ENCODE measurements at places on chromosomes 5 and 9.

GRCh38 chr5:122078116-122079110, at the start of gene LOX:
Gene LOX, minus strand, starts transcription at chr5:122078259. Its CDS starts 274 bp downstream, at chr5:122077985.
- no peak for DNase-seq

DNA sequence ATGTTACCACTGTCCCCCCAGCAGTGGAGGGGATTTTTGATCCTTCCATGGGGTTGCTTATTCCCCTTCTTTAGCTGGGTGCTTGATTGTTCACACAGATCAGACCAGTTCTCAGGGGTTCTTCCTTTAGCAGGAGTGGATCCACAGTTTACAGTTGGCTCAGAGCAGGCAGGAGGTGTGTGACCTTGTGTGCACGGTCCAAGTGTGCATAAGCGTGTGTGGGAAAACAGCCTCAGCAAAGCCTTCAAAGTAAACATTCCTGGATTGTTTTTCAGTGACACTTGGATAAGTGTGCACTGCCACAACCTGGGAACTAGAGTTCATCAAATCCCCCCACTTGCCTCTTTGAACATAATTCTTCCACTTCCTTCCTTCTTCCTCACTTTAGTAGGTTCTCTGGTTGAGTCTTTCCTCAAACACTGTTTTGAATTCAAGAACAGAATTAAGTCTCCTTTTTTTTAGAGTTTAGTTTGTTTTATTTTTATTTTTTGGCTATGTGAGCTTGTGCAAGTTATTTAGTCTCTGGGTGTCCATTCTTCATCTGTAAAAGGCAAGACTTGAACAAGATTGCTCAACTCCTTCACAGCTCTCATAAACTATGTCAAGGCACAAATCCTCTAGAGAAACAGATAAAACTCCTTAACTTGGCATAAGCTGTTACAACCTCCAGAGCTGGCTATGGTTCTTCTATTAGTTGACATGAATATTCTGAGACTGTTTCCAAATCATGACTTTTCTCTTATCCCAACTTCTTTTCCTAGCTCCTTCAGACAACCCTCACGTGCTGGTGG, 78.0 kb downstream of the OSMR start:
- no peak for DNase-seq

GRCh38 chr5:79697222-79698170, 7.9 kb downstream of the CMYA5 start:
- DNase-seq, result no peak

- no peak for DNase-seq
These were observed 1696.0 kb upstream of the CDH9 start for GRCh38 chr5:28734396-28734795.

DNA sequence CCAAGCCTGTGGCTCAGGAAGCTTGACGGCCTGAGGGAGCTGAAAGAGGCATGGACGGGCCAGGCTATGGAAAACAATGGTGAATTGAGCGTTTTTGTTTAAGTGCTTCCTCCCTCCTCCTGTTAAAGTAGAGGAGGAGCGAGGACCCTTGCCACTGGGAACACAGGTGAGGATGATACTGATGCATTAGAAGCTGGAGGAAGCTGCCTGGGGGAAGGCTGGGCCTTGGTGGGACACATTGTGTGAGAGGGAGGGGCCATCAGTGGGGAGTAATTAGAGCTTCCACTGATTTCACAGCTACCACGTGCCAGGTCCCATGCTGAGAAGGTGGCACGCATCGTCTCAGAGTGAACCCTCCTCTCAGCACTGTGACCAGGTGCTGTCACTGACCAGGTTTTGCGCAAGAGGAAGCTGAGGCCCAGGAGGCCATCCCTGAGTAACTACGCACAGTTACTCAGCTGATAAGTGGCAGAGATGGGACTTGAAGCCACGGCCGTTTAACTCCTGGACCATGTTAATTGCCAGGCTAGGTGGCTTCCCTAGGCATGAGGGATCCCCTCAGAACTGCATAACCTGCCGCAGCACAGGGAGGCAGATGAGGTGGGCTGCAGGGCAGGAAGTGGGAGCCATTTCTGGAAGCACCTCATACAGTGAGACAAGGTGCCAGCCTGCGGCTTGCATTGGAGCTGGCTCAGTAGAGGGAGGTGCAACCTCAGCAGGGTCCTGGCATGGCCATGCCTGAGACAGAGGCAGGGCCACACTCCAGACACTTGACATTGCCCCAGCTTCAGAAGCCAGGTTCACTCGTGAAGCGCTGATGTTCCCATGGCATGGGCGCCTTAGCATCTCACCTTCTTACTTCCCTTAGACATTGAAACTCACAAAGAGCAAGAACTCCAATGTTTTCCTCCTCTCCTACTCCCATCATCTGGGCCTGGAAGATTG, 195.3 kb upstream of the MVB12B start:
- no peak for DNase-seq

DNA sequence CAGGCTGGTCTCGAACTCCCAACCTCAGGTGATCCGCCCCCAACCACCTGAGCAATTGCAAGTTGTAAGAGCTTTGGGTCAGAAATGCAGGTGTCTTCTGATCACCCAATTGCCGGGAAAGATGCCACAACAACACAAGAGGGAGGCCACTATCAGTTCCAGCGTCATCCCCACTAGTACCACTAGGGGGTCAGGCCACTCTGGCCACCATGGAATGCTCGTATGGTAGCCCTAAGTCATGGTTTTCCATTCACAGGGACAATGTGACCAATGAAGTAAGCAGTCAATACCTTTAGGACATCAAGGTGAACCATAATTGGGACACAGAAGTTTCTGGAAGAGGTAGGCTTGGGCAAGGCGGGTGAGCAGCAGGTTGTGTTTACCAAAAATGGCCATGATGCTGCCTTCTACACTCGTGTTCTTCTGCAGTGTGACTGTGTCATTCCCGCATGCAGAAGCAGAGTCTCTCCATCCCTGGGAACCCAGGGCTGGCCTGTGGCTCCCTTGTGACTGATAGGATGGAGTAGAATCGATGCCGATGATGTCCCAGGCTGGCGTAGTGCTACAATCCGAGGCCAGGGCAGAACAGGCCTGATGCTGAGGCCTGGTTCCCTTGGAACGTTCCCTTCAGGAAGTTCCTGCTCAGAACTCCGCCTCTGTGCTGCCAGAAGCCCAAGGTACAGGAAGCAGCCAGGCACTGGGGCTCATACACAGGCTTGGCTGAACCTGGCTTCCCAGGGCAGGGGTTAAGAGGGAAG, 42.2 kb upstream of the ANKRD33B start:
- no peak for DNase-seq

DNA sequence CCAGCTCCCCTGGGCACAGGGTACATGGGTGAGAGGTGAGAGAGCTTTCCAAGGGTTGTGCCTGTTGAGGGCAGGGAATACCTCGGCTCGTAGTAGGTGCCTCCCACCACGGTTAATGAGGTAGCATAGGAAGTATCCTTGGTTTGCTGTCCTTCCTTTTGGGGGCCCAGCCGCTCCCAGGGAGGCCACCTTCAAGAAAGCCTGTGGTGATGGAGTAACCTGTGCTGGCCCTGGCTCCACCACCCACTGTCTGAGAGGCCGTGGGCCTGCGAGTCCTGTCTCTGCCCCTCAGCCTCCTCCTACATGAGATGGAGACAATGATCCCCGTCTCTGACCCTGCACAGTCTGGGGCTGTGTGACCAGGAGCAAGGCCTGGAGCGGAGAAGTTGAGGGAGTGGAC, 40.8 kb downstream of the COL27A1 start:
- DNase-seq, result no peak

- DNase-seq, result no peak
These were observed 2.6 kb upstream of the TMEM268 start for GRCh38 chr9:114608525-114608796.

GRCh38 chr5:119333421-119333851, 22.4 kb upstream of the TNFAIP8 start:
- DNase-seq, result no peak

GRCh38 chr9:92707530-92707929, 37.6 kb upstream of the IPPK start:
- no peak for DNase-seq

DNA sequence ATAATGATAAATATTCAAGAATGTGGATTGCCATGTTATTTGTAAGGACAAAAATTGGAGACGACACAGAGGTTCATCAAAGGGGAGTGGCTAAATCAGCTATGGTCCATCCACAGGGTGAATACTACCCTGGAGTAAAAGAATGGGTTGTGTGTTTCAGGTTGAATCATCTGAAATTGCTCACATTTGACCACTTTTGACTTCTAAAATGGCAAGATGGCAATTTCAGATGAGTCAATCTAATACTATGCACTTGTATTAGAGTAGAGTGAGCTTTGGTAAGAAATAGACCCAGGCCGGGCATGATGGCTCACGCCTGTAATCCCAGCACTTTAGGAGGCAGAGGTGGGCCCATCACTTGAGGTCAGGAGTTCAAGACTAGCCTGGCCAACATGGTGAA, 131.8 kb downstream of the GAPVD1 start:
- DNase-seq, result no peak

- DNase-seq, result no peak
These were observed 98.1 kb upstream of the IFNK start for GRCh38 chr9:27425827-27426510.

GRCh38 chr9:135275571-135276289, 188.3 kb downstream of the OLFM1 start:
- DNase-seq, result no peak

DNA sequence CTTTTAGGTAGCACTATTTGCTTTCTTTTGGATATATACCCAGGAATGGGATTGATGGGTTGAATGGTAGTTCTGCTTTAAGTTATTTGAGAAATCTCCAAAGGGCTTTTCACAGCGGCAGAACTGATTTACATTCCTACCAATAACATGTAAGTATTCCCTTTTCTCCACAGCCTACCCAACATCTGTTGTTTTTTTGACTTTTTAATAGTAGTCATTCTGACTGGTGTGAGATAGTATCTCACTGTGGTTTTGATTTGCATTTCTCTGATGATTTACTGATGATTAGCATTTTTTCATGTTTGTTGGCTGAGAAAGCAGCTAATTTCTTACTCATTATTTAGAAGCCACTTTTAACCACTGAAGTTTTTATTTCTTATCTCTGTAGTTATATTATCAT, 221.1 kb upstream of the ACTBL2 start:
- no peak for DNase-seq

GRCh38 chr9:4550777-4551484, 60.7 kb downstream of the SLC1A1 start:
- DNase-seq, result no peak

DNA sequence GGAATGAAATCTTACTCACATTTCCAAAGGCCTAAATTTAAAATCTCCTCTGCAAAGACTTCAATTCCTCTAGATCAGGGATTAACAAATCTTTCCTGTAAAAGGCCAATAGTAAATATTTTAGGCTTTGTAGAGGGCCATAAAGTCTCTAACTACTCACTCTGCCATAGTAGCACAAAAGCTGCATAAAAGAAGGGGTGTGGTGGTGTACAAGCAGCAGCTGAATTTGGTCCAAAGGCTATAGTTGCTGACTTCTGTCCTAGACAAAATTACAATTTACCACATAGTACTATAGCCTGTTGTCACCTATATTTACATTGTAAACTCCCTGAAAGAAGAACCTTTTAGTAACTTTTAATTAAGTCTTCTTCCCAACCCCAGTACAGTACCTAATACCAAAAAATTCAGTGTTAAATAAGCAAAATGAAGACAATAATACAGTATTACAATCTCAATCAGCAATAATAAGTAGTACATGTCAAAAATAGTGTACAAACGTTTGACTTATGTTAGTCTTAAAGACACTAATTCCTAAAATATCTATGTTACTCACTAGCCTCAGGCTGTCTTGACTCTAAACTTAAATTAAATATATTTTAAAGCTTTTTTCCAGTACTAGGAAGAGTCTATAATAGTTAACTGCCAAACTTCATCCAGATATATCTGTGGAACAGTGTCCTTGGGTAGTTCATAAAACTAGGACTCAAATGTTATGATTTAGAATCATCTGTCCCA, 6.9 kb downstream of the CETN3 start:
- no peak for DNase-seq

GRCh38 chr9:125372441-125373226, 111.0 kb downstream of the GAPVD1 start:
- no peak for DNase-seq

DNA sequence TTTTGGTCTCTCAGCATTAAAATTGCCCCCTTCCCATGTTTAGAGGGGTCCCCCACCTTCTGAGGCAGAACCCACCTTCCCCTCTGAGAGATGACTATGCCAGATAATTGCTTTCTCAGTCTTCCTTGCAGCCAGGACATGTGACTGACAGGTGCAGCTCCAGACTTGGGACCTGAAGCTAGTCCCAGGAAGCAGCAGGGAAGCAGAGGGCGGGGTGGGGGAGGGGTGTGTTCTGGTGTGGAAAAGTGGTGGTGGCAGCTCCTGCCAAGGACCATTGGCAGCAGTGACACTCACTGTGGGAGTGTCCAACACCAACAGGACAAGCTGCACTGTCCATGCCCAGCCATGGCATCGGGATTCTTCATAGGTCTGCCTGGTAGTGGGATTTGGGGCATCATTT, 2.3 kb downstream of the EIF4E1B start:
- DNase-seq, result peak; percentile 37

- no peak for DNase-seq
These were observed 26.7 kb downstream of the PAM start for GRCh38 chr5:102781786-102782185.

- DNase-seq, result no peak
These were observed 4.8 kb downstream of the ADAMTSL1 start for GRCh38 chr9:18478501-18479361.

DNA sequence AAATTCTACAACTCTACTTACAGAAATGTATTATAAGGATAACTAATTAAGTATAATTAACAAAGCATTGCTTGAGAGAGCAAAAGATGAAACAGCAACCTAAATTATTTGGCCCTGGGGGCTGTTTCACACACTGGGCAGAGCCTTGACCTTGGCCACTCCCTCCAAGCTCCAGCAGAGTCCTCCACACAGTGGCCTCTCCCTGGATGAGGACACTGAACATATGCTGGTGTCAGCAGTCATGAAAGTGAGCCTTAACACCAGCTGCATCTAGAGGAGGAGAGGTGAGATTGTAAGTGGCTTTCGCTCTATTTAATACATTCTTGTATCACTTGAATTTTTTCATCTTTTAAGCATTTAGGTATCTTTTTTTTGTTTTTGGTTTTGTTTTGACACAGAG, 23.3 kb upstream of the ZDHHC12 start:
- no peak for DNase-seq

DNA sequence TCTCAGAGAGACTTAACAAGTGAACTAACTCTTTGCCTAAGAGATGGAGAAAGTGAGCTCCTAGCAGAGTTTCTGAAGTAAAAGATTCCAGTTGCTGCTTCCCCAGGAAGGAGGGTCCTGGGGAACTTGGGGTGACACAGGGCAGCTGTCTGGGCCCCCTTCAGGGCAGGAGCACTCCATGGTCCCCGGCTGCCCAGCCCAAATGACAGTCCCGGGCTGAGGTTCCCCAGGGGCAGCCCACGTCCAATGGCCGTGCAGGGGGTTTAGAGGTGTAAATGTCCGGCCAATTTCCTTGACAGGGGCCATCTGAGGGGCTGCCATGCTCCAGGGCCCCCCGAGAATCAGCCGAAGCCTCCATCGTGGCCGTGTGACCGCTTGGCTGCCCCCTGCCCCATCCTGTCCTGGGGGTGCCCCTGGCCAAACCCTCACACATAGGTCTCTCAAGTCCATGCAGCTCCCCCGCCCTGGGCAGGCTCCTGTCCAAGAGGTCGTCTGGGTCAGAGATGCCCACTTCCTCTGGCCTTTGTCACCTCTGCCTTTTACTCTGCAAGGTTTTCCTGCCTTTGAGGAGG, 5.5 kb upstream of the PPP1R26 start:
- no peak for DNase-seq

- DNase-seq, result no peak
These were observed 165.9 kb downstream of the DENND1A start for GRCh38 chr9:123763910-123764588.

- DNase-seq, result no peak
These were observed 57.1 kb downstream of the TBCA start for GRCh38 chr5:77718934-77719610.
